ENCODE measurements at places on chromosomes 12 and 14. TPM values are rescaled to one million over a fixed set of nuclear protein-coding genes. Genes with fewer than 3 reads are reported as not detected.

GRCh38 chr14:67941456-67942018 lies 122.0 kb downstream of the RAD51B start:
- H3K4me3 ChIP-seq = no peak overlapping the region
- DNase-seq = no peak
- H3K27ac ChIP-seq = peak overlapping the region; percentile 81
- peaks cover 27% of the 10 kb centered on the region for H3K4me1 ChIP-seq

- no peaks in the 10 kb centered on the region for H3K36me3 ChIP-seq
- peak within 1 kb of the TSS; percentile 87 for H3K4me3 ChIP-seq
- H3K27me3 ChIP-seq = no peaks in the 10 kb centered on the region
- peak; percentile 100 for DNase-seq
- H3K4me1 ChIP-seq = peaks cover 63% of the 10 kb centered on the region
Observed at GRCh38 chr12:118372541-118373495, at the start of gene TAOK3. TAOK3 (minus strand) TSS chr12:118372907; CDS start chr12:118255567, 117,340 bp downstream.

SYNJ2BP gene
- total RNA-seq = 37.3 TPM

RAD52 gene
- 12.0 TPM for total RNA-seq

ASB2 gene
- 164 TPM for total RNA-seq
